ENCODE measurements at places on chromosomes 2 and 18. TPM values are rescaled to one million over a fixed set of nuclear protein-coding genes. Genes with fewer than 3 reads are reported as not detected.

MOGAT1 gene
- total RNA-seq = not detected

ARID5A gene
- total RNA-seq = 139 TPM

SERPINB10 gene
- total RNA-seq = not detected

COLEC11 gene
- not detected for total RNA-seq
